ENCODE measurements at places on chromosomes 16 and 17.

GRCh38 chr16:66682271-66682670 lies 14.3 kb downstream of the CMTM4 start:
- DNase-seq, result no peak

DNA sequence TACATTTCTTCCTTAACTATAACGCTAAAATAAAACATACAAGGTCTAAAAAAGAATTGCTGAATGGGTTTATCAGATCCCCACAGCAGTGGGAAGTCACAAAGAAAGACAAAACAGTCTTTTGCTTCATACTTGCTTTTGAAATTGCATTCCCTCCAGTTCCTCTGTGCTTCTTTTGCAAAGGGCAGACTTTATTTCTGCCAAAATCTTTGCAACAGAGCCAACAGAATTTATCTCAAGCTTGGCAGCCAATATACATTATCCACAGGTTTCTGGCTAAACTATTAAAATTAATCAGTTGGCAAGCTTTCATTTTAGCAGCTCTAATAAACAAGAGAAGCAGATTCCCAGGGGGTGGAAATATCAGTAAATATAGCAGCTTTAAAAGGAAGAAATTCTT lies 378.9 kb upstream of the CA10 start:
- no peak for DNase-seq

- no peak for DNase-seq
These were observed 2.8 kb upstream of the RPS15A start for GRCh38 chr16:18792836-18793433.

DNA sequence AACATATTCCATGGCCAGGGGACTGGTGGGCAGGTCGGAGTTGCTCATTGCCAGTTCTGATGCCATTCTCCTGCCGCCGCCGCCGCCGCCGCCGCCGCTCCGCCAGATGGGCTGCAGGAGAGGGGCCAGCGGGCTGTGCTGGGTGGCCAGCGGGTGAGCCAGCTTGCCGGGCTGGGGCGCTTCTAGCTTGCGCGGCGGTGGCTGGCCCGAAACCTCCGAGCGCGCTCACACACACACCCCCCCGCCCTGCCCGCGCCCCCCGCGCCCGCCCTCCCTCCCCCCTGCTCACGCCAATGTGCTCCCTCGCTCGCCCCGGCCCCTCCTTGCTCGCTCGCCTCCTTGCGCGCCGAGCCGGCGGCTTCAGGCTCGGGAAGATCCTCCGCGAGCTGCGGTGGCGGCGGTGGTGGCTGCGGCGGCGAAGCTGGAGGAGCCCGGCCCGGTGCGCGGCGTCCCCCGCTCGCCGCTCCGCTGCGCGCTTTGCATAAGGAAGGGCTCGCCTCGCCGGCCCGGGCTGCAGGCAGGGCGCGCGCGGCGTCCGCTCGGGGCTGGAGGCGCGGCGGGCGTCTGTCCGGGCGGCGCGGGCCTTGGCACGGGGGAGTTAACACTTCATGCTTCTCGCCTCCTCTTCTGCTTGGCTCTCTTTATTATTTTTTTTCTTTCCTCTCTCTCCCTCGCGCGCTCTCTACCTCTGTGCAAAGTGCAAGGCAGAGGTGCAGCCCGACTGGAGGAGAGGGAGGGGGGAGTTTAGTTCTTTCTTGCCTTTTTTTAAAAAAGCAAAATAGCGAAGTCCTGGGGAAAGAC lies 500 bp downstream of the MAF start:
- DNase-seq, result peak; percentile 68

- DNase-seq, result no peak
These were observed at the start of gene KLHL36 for GRCh38 chr16:84647828-84648594. Gene KLHL36, plus strand, starts transcription at chr16:84648511. Its CDS starts 2,357 bp downstream, at chr16:84650868.

- DNase-seq, result no peak
These were observed 9.8 kb downstream of the ITGAL start for GRCh38 chr16:30482366-30482765.

DNA sequence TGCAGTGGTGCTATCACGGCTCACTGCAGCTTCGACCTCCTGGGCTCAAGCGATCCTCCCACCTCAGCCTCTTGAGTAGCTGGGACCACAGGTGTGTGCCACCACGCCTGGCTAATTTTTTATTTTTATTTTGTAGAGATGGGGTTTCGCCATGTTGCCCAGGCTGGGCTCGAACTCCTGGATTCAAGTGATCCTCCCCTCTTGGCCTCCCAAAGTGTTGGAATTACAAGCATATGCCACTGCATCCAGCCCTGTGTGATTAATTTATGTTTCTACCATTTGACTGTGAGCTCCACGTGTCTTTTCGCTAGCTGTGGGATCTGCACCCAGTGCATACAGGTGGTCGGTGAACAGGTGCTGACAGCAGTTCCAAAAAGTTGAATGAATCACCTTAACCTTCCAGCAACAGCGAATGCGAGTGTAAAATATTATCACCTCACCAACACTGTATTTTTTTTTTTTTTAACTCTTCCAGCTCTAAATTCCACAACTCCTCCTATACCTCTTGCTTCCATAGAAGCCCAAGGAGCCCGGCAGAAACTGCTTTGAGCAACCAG lies 484 bp upstream of the NUDT7 start:
- no peak for DNase-seq

DNA sequence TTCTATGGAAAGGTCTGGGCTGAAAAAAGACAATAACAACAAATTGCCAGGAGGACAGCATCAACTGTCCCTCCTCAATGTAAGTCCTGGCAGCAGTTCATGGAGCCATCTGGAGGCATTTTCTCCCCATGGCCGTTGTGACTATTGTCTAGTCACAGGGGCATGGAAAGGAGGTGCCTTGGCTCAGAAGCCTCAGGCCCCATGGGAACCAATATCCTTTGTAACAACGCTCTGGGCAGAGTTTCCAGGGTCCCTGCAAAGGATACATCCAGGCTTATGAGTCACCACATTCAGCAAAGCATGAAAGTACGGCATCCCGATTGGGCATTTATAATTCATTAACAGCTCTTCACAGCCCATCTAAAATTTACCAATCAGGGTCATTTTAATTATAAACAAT lies 85.2 kb downstream of the GLG1 start:
- peak; percentile 20 for DNase-seq

GRCh38 chr16:56327929-56328258 lies 97.5 kb downstream of the AMFR start:
- DNase-seq, result no peak
